ENCODE measurements at places on chromosomes 13 and 19.
A peak's percentile ranks its signal among the peaks of the same experiment; 100 is the strongest.

DNA sequence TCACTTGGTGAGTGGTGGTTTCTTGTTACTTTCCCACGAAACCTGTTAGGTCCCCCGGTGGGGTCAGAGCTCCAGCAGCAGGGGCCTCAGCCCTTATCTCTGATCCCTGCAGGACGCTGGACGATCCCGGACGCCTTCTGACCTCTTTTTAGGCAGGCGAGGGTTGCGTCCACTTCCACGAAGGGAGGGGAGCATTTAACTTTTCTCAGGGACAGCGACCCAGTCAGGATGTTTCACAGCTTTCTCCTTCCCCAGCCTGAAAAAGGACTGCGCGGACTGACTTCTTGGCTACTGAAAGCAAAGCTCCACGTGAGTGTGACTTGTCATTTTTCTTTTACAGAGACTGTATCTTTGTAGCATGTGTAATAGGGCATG is 692 bp downstream of the ZNF234 start:
- peak; percentile 2 for DNase-seq

DNA sequence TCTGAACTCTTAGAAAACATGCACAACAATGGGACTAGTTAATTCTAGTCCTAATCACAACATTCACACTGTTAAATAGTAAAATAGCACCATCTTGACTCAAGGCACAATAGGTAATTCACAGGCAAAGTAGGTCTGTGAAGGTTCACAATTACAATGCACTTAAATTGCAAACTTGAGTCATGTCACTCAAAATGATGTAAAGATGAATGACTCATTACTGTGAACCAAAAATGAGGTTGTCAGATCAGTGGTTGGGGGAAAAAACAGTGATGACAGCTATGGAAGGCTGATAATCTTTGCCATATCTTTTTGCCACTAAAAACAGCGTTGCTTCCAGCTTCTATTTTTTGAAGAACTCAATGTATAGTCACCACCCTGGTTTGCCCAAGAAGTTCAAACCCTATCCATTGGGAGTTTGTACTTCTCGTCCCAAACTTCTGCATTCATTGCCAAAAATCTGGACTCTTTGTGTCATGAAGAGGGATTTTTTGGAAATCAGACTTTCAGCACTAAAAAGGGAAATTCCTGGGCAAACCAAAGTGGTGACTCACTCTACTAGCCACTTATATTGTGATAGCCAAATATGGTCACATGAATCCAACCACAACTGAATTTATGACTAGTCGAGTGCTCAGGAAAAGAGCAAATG is 200.9 kb upstream of the TMTC4 start:
- no peak for DNase-seq

- DNase-seq = no peak
Measured at GRCh38 chr13:105184201-105184600, 1351.3 kb downstream of the EFNB2 start.

- no peak for DNase-seq
Measured at GRCh38 chr13:95180513-95181245, 120.6 kb downstream of the ABCC4 start.

- no peak for DNase-seq
Measured at GRCh38 chr13:76884186-76884906, 1.9 kb downstream of the KCTD12 start.

GRCh38 chr13:106473154-106473553 is 62.3 kb downstream of the EFNB2 start:
- DNase-seq = no peak

DNA sequence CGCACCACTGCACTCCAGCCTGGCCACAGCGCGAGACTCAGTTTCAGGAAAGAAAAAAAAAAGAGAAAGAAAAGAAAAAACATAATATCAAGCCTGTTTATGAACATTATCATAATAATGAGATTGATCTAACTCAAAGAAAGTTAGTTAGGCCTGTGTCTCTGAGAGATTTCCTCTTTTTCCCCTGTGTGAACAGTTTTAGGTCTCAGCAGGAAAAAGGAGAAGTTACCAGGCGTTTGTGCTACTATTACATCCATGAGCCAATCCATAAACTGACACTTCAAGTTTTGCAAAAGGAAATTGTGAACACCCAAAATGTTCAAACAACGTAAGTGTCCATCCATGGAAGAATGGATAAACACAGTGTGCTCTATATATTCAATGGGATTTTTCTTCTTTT is 3.8 kb downstream of the TARM1 start:
- DNase-seq = no peak

GRCh38 chr19:8244442-8244841 is 35.3 kb downstream of the CERS4 start:
- no peak for DNase-seq

DNA sequence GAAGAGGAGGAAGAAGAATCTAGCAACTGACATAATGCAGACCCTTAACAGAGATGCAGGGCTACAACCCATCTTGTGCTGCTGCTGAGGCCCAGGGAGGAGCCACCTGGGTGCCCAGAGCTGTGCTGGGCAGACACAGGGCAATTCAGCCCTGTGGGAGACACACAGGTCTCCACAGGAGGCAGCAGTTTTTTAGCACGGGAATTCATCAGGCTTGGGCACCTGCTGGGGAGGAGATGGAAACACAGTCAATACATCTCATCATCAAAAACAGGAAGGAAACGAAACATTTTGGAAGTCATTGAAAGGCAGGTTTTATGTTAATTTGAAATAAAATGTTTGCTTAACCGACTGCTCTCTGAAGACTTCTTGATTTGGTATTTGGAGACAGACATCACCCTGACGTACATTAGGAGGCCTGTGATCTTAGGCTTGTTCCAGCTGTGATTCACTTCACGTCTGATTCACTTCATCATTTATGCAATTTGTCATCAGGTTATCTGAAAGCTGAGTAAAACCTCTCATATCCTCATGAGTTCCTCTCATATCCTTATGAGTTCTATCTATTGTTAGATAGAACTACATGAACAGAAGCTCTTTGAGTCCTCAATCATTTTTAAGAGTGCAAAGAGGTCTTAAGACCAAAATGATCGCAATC is 77.4 kb downstream of the CYSLTR2 start:
- no peak for DNase-seq

GRCh38 chr19:11697284-11697855 is 41.4 kb downstream of the ZNF823 start:
- DNase-seq = no peak

- no peak for DNase-seq
Measured at GRCh38 chr19:52871466-52871865, 14.0 kb upstream of the ZNF468 start.

GRCh38 chr19:35868172-35868822 is at the start of gene APLP1:
APLP1 (plus strand) TSS chr19:35868574; CDS start chr19:35868637, 63 bp downstream.
- DNase-seq = peak; percentile 80

DNA sequence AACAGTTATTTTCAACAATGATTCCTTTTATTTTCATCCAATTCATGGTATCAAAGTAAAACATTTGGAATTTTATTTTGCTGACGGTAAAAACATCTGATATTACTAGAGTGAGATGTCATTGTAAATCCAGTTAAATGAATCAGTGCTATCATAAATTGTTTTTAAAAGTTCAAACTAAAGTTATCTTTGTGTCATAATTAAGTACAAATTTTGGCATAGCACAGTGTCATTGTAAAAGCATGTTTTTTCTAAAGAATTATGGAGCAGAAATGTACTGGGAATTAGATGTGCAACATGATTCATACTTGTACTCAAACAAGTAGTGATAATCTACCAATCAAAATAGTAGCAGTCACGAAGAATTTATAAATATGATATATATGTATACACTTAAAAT is 92.8 kb downstream of the FAM216B start:
- no peak for DNase-seq

- no peak for DNase-seq
Measured at GRCh38 chr19:4342314-4342614, 1.1 kb upstream of the MPND start.

GRCh38 chr19:16702123-16702522 is 17.5 kb upstream of the NWD1 start:
- DNase-seq = no peak

All from activated naive CD4-positive, alpha-beta T cell treated with Interleukin-2 at 50 U/mL for 16 hours (primary cell).